ENCODE measurements at places on chromosomes 2 and 18.

DNA sequence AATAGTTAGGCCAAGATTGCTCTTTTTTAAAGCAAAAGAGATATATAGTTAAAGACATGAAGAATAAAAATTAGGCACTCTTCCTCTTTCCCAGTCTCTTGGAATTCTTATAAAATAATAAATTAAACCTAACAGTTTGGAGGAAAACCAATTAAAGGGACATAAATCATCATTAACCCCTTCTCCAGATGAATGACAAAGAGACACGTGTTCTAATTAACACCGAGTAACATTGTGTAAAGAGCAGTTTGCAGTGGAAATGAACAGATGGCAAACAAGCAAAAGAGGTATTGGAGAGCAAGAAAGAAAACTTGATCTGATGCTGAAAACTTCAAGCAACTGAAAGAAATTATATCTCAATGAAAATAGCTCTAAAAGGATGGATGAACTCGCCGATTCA, 48.4 kb downstream of the BCL2 start:
- no peak for DNase-seq

GRCh38 chr18:55038162-55038561, 78.9 kb upstream of the CCDC68 start:
- DNase-seq, result no peak

DNA sequence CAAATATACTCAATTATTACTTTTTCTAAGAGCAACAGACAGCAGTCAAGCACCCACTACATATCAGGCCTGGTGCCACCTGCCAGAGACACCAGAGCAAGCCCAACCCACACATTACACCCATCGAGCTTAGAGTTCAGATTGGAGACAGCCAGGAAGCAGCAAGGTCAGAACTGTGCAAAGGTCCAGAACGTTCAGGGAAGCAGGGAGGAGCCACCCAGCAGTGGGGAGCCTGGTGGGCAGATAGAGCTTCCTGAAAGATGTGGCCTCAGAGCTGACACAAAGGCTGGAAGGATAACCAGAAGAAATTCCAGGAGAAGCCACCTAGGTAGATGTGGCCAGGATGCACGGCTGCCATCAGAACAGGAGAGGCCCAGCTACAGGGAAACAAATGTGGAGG, 440.5 kb upstream of the ID2 start:
- no peak for DNase-seq

DNA sequence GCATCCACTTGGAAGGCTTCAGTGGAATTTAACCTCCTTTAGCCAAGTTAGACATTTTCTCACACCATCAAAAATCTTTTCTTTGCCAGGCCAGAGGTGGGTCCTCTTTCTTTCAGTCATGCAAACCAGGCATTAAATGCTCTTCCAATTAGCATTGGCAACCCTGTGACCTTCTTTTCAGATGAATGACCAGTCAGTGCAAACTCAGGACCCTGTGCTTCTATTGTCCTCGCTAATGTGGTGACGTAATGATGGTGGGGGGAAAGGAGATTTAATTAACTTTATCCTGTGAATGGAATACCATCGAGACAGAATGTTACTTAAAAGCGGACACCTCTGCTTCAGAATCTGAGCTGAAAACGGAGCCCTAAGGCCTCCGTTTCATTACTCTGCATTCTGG, 23.2 kb upstream of the STPG4 start:
- no peak for DNase-seq

Data from activated effector memory CD4-positive, alpha-beta T cell treated with Interleukin-2 at 50 U/mL for 16 hours (primary cell).